ENCODE measurements at places on chromosomes 12 and 14.

- no peak for DNase-seq
Observed at GRCh38 chr12:124441443-124442194, 125.8 kb downstream of the NCOR2 start.

GRCh38 chr12:72289633-72290032 lies 17.5 kb downstream of the TRHDE start:
- DNase-seq: no peak

GRCh38 chr14:92520102-92521057 lies 6.8 kb downstream of the RIN3 start:
- no peak for DNase-seq

DNA sequence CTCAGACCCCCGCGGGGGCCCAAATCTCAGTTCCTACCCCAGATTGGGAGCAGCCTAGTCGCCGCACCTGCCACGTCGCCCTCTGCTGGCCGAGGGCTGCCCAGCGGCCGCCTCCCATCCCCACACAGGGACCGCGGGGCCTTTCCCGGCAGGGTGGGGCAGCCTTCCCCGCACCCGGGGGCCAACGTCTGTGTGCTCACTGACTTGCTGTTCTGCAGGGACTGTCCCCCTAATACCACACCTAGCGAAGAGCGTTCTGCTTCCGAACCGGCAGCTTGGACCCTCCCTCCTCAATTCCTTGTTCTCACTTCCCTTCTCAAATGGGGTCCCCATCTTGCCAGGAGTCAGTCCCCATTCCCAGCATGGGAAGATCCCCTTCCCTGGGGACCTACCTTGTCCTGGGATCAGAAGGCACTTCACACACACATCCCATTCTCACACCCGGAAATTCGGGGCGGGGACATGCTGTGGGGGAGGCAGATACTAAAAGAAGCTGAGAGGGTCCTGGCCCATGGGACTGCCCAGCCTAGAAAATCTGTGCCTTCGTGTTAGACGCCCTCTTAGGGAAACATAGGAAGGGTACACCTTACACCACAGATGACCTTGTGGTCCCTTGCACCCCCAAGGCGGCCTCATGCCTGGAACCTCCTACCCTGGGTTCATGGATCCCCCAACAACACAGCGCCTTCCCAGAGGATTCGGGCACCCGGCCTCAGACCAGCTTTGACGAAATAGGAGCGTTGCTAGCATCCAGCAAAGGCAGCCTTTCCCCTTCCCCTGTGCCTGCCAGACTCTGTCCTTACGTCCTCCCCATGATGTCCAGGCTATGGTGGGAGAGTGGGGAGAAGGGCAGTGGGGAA lies 16.4 kb downstream of the ACVRL1 start:
- peak; percentile 44 for DNase-seq

- DNase-seq: no peak
Observed at GRCh38 chr12:16913832-16914490, 308.0 kb upstream of the LMO3 start.

DNA sequence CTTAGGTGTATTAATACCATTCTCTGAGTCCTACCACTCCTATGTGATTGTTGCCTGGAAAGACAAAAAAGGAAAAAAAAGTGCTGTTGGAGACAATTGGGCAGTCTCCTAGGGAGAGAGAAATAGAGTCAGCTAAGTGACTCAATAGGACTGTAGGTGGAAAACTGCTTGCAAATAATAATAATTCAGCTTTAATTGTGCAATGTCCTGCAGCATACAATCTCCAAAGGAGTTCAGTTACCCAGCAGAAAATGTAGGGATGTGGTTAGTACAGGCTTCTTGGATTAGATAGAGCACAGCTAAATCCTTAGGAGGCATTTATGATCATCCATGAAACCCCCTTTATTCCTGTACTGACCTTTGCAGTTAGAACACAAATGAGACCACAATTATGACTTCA lies 3.0 kb upstream of the SRSF9 start:
- DNase-seq: no peak

DNA sequence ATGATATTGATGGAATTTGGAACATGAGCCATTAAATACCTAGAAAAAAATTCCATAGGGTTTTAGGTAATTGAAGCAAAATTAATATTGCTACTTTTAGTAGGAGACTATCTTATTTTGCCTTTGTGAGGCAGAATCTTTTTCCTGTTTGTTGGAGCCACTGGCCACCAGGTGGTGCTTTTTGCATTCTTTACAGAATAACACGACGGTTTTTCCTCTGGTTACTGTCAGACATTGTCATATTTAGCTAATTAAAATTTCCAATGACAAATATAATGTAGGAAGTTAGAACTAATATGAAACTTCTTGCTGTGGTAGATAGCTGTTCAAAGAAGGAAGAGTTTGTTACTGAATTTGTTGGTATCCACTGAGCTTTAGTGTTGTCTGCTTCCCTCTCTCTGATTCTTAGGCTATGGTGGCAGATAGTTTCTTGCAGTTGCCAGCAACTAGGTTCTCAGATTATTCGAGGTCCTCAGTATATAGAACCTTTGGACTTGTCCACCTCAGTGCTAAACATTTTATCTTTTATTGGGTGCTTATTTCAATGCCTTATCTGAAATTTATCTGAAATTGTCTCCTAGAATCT lies 25.7 kb downstream of the RAB21 start:
- peak; percentile 29 for DNase-seq

GRCh38 chr12:16325426-16325825 lies 22.0 kb upstream of the MGST1 start:
- DNase-seq: no peak

GRCh38 chr12:110079477-110080400 lies 31.4 kb upstream of the C12orf76 start:
- DNase-seq: peak; percentile 33

GRCh38 chr14:96693987-96694386 lies 103.2 kb upstream of the VRK1 start:
- DNase-seq: no peak

DNA sequence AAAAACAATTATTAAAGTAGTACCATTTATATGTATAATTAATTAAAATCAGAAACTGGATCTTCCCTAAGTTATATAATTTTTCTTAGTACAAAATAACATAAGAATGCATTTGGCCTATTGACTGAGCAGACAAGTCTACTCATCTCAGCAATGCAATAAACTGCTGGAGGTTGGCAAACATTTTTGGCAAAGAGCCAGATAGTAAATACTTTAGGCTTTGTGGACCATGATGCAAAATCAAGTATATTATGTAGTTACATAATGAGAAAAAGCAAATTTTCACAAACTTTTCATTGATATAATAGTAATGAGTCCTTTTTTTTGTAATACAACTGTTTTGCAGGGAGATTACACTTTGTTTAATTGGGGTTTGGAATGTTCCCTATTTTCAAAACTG lies 30.9 kb downstream of the ERGIC2 start:
- no peak for DNase-seq

GRCh38 chr12:19896534-19896933 lies 457.2 kb downstream of the AEBP2 start:
- DNase-seq: no peak

- peak; percentile 24 for DNase-seq
Observed at GRCh38 chr12:12072064-12072760, 1.5 kb downstream of the BCL2L14 start.

GRCh38 chr12:130667421-130667960 lies 48.6 kb downstream of the RIMBP2 start:
- no peak for DNase-seq

DNA sequence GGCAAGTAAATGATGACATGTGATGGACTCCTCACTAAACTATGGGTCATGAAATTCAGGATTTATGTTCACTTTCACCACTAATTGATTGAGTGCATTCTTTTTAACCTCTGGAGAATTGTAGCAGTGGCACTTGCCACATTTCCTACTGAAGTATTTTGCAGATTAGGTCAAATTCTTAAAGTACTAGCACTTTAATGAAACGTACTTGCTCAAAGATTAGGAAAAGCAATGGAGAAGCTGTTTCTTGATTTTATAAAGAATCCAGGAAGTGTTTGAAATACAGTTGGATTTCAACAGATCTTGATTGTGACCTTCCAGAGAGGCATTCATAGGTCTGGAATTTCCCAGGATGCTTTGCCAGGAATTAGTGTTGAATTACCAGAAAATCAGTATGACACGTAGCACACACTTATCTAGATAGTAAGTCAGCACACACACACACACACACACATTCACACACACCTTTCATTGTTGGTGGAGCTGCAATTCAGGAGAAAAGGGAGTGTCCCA lies 162.6 kb downstream of the MYRFL start:
- DNase-seq: no peak

GRCh38 chr12:64895526-64895925 lies 71.1 kb downstream of the TBC1D30 start:
- no peak for DNase-seq

- no peak for DNase-seq
Observed at GRCh38 chr12:65926119-65926908, 102.0 kb downstream of the HMGA2 start.

DNA sequence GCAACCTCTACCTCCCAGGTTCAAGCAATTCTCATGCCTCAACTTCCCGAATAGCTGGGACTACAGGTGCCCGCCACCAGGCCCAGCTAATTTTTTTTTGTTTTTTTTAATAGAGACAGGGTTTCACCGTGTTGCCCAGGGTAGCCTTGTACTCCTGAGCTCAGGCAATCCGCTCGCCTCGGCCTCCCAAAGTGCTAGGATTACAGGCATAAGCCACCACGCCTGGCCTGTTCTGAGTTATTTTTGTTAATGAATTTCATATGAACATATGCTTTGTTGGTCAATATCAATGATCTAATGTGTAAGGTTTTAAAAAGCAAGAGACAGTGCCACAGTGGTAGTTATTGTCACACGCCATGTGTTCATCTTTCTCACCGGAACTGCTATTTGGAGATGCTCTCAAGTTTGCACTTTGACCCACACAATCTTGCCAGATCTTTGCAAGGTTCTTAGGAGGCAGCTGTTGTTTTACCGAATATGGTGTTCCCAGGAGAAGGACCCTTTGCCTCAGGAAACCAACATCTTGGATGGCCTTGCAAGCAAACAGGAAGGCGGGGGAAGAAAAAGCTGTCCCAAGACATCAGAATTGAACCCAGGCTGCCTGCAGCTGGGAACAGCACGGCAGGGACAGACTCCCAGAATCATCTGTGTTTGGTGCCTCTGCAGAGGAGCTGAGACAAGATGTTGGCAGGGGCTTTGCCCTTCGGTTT lies 30.0 kb downstream of the GALNT16 start:
- DNase-seq: no peak

- DNase-seq: no peak
Observed at GRCh38 chr12:100020370-100020769, 35.6 kb upstream of the ANKS1B start.

DNA sequence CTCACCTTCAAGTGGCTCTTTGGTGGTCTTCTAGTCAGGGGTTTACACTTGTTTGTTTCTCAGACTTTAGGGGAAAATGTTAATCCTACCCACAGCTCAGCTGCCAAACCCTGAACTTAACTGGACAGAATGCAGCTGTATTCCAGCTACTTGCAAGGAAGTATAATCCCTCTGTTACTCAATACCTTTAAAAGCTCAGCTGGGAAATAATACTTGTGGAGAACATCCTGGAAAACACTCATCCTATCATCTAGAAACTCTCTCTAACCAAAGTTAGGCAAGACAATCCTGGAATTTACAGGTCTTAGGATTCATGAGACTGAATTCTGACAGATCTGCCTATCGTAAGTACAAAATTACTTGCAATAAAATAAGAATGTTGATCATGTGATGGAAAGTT lies 404.1 kb downstream of the ADAMTS20 start:
- DNase-seq: no peak

DNA sequence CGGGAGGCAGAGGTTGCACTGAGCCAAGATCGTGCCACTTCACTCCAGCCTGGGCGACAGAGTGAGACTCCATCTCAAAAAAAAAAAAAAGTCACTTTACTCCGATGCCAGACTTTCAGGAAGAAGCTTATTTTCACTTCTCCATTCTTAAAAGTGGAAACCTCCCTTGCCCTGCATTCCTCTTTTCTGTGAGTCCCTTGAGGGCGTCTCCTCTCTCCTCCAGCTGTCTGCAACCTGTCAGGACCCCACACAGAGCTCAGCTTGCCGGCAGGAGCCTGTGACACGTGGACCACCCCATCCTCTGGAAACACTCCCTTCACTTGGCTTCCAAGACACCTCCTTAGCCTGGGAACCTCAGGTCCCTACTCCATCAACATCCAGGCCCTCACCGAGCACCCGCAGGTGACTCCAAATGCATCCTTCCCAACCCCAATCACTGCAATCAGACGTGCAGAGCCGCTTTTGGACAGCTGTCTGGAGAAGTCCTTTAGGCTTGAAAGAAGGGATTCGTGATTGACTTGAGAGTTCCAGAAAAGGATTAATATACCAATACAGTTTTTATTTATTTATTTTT lies 34.3 kb downstream of the SLC15A4 start:
- no peak for DNase-seq

- peak; percentile 25 for DNase-seq
Observed at GRCh38 chr14:106024983-106025604, 498.7 kb downstream of the TMEM121 start.

- no peak for DNase-seq
Observed at GRCh38 chr12:22687361-22688076, 62.5 kb downstream of the ETNK1 start.

- no peak for DNase-seq
Observed at GRCh38 chr14:79483477-79484388, 727.6 kb downstream of the DIO2 start.

DNA sequence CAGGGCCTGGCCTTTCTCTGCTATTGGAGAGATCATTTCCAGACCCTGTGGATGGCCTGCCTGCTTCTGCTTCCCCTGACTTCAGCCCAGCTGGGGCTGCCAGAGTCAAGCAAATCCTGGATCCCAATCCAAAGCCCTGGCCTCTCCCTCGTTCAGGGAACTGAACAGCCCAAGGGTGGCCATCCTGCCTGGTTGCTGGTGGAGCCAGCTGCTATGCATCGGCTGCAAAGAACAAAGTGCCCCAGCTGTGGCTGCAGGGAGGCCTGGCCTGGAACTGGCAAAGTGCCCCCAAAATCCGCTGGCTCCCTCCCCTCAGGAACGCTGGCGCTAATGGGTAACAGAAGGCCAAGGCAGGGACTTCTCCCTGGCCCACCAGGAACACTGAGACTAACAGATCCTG lies 56.4 kb downstream of the LRRC74A start:
- no peak for DNase-seq

DNA sequence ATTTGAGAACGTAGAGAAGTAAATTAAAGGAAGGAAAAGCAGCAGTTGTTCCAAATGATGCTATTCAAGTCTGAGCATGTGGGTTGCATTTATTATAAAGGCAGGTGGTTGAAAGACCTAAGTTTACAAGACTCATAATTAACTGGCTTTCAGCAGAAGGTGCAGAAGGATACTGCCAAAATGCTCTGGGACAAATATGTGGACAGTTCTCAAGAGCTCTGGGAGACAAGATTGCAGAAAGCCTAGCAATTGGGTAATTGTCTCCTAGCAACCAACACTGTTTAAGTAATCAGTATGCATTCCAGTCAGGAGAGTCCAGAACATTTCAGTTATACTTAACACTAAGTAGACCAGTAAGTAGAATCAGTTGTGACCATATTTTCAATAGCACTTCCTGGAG lies 131.5 kb downstream of the GPR135 start:
- no peak for DNase-seq

- DNase-seq: no peak
Observed at GRCh38 chr12:13046964-13047363, 2.8 kb downstream of the FAM234B start.

DNA sequence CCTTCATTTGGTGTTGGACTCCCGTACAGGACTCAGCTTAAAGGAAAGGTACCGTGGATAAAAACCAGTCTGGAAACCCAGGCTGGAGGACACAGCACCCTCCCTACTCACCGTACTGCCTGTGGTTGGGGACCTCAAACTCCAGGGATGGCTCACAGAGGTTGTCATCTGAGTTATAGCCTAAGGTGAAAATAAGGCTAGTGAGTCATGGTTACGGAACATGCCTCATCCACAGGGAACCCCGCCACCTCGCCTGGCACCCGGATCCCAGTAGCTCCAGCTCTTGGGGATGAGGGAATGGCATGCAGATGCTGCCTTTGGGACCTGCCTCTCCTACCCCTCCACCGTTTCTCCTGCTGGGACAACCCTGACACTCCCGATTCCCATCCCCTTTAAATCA lies 36.8 kb upstream of the GPR68 start:
- DNase-seq: no peak

Measured in naive thymus-derived CD8-positive, alpha-beta T cell (primary cell).